ENCODE measurements at places on chromosomes 3 and 15. TPM values are rescaled to one million over a fixed set of nuclear protein-coding genes. Genes with fewer than 3 reads are reported as not detected.

CMSS1 gene
- total RNA-seq, result 14.7 TPM

CD86 gene
- 0.29 TPM for total RNA-seq

NEK10 gene
- 58.6 TPM for total RNA-seq

SECISBP2L gene
- 42.3 TPM for total RNA-seq

EPHA3 gene
- total RNA-seq, result 12.7 TPM

DNA sequence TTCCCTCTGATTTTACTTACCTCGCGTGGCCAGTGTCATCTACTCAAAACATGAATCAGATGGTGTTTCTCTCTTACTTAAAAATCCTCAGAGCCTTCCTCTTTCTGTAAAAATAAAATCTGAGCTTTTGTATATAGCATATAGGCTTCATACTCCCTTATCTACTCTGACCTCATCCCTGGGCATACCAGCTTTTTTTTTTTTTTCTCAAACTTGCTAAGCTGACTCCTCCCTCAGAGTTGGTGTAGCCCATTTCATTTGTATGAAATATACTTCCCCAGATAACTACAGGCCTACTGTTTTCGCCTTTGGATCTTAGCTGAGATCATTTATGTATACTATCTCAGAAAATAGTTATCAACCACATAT lies 648.9 kb upstream of the ALCAM start:
- H3K4me1 ChIP-seq, result no peaks in the 10 kb centered on the region
- H3K27me3 ChIP-seq, result no peaks in the 10 kb centered on the region
- no peak for DNase-seq
- H3K36me3 ChIP-seq, result no peaks in the 10 kb centered on the region
- H3K27ac ChIP-seq, result no peak overlapping the region

GRCh38 chr3:17047894-17048293 lies 163.1 kb downstream of the PLCL2 start:
- H3K27me3 ChIP-seq, result no peaks in the 10 kb centered on the region
- H3K4me1 ChIP-seq, result no peaks in the 10 kb centered on the region
- H3K4me3 ChIP-seq, result no peak overlapping the region
- no peak overlapping the region for H3K27ac ChIP-seq

DNA sequence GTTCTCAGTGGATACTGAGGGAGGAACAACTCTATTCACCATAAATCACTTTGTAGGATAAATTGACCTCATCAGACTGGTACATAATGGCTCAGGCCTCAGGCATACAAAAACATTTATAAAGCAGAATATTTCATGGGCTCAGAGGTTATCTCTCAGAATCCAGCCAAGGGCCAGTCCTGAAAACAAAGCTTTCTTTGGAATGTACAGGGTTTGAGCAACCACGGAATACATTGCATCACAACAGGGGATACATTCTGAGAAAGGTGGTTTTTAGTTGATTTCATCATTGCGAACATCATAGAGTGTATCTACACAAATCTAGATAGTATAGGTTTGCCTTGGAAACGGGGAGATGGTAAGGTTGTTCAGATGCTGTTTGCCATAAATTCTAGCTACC lies 33.4 kb upstream of the CTDSPL2 start:
- no peaks in the 10 kb centered on the region for H3K27me3 ChIP-seq
- H3K4me1 ChIP-seq, result no peaks in the 10 kb centered on the region
- H3K27ac ChIP-seq, result no peak overlapping the region
- no peak for DNase-seq
- H3K36me3 ChIP-seq, result peaks cover 2% of the 10 kb centered on the region
- H3K4me3 ChIP-seq, result no peak overlapping the region

- H3K36me3 ChIP-seq, result no peaks in the 10 kb centered on the region
- peaks cover 12% of the 10 kb centered on the region for H3K4me1 ChIP-seq
- H3K4me3 ChIP-seq, result peak overlapping the region; percentile 82
- H3K27me3 ChIP-seq, result no peaks in the 10 kb centered on the region
- DNase-seq, result no peak
Observed at GRCh38 chr3:16885593-16886302, 993 bp downstream of the PLCL2 start.

DNA sequence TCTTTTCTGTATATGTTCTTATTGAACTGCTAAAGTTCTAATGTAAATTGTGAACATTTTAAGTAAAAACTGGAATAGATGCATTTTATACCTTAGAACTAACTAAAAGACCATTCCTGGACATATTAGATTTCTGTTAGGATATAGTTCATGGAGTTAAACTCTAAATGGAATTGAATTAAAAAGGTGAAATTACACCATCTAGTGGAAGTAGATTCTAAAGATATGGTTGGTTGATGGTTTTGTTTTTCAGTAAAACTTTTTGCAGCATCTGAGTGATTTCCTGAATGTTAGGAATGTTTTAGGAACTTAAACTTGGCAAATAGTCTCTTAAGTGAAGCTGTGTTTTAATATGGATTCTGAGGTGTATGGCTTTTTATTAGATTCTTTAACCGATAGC lies 96.8 kb downstream of the SLMAP start:
- peak; percentile 65 for DNase-seq
- peaks cover 4% of the 10 kb centered on the region for H3K36me3 ChIP-seq
- no peak overlapping the region for H3K27ac ChIP-seq
- no peak overlapping the region for H3K4me3 ChIP-seq
- H3K27me3 ChIP-seq, result no peaks in the 10 kb centered on the region

DNA sequence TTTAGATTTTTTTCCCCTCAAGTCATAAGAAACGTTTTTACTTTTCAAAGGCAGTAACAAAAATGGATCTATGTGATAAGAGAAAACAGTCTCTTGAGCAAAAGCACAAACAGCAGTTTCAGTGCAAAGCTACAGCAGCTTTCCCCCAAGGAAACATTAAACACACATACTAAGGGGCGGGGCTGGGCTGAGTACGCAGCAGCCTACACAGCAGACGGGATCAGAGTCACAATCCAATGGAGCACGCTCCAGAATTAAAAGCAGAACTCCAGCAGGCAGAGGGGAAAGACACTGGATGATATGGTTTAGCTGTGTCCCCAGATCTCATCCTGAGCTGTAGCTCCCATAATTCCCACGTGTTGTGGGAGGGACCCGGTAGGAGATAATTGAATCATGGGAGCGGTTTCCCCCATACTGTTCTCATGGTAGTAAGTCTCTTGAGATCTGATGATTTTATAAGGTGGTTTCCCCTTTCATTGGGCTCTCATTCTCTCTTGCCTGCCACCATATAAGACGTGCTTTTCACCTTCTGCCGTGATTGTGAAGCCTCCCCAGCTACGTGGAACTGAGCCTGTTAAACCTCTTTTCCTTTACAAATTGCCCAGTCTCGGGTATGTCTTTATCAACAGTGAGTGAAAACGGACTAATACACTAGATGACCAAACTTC lies 116.2 kb upstream of the SLCO3A1 start:
- H3K27ac ChIP-seq, result no peak overlapping the region
- no peaks in the 10 kb centered on the region for H3K4me1 ChIP-seq
- no peaks in the 10 kb centered on the region for H3K27me3 ChIP-seq
- DNase-seq, result no peak

DNA sequence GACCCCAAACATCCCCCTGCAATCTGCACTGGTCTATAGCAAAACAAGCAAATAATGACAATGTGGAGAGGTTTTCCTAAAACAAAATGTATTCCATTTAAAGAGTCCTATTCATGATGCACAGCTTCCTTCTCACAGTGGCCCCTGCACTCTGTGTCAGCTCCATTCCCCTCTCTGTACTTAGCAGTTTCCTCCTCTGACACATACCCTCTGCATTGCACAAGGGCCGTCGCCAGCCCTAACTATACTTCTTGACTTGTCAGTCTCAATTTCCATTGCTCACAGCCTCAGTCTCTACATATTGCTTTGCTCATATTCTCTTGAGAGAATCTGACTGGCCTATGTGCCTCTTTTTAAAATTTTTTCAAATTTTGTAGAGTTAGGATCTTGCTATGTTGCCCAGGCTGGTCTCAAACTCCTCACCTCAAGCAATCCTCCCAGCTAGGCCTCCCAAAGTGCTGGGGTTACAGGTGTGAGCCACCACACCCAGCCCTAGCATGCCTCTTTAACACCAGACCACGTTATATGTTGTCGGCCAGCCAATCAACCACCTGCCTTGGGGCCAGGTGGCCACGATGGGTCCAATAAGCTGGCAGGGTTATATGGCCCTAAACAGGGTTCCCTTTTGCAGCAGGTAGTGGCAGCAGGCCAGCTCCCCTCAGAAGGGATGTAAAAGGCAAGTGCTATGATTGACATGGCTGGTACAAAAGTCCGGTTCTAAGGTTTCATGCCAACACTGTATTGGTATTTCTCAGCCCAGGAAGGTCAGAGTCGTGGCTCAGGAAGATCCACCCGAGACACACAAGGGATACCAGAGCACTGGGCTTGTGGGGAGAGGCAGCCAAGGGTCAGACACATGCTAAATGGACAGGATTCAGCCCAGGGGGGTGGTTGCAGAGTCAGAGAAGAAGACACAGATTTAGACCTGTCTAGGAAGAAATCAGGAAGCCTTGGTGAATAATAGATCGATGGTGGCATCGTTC lies 59.0 kb upstream of the SMAD3 start:
- no peaks in the 10 kb centered on the region for H3K36me3 ChIP-seq
- peaks cover 12% of the 10 kb centered on the region for H3K4me1 ChIP-seq

GRCh38 chr3:129162729-129163579 lies 2.1 kb upstream of the ISY1 start:
- H3K27me3 ChIP-seq, result no peaks in the 10 kb centered on the region
- peak overlapping the region; percentile 100 for H3K27ac ChIP-seq
- no peak for DNase-seq
- no peak overlapping the region for H3K4me3 ChIP-seq

DNA sequence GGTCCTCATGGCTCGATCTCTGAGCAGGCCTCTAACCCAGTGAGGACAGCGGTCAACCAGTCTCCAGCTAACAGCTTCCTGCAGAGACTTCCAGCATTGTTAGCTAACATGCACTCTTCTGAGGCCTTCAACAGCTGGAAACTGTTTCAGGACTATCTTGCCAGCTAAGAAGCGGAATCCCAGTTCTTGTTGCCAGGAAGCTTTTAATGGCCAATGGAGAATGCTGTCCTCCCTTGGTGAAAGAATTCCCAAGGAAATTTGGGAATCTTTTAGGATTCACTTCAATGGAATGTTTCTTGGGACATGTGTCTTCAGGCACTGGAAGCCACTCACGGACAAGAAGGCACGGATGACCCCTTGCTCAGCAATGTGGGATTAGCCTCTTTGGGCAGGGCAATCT lies 91.7 kb downstream of the CEMIP start:
- H3K36me3 ChIP-seq, result peaks cover 94% of the 10 kb centered on the region
- H3K4me3 ChIP-seq, result no peak overlapping the region
- H3K4me1 ChIP-seq, result no peaks in the 10 kb centered on the region
- DNase-seq, result no peak

DNA sequence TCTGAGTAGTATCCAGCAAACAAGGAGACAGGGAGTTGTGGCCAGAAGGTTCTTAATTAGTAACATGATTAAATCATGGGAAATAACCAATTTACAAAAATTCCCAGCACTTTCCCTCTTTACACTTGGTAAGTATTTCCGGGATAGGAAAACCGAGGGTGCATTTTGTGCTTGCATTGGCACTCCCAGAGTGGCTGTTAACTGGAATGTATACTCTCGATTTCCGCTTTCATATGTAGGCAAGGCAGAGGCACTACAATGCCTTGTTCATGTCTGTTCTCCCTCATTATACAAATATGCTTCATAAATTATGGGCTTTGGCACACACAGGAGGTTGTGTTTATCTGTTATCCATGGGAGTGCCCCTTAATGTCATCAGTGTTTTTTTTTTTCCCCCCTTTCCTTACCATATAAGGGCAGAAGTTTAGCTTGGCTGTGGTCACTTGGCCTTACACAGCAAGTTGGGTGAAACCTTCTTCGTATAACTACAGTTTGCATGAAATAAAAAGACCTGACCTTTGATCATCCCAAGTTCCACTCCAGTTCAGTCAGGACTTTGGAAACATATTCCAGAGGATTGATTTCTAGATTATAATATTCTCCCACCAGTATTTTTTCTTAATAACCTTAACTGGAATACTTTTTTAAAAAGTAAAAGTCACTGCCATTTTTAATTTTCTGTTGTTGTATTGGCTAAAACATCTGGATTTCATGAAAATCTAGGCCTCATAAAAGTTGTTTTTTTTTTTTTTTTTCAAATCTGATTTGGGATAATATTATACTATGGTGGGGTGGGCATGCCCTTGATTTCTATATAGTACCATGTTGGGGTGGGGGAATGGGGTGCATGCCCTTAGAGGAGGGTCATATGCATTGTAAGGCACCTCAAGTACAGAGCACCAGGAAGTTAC lies 8.9 kb downstream of the TPM1 start:
- DNase-seq, result peak; percentile 78
- H3K4me1 ChIP-seq, result peaks cover 90% of the 10 kb centered on the region
- H3K4me3 ChIP-seq, result peak overlapping the region; percentile 88
- peak overlapping the region; percentile 75 for H3K27ac ChIP-seq

Data from osteoblast (primary cell).